ENCODE measurements at places on chromosomes 6 and 20. TPM values are rescaled to one million over a fixed set of nuclear protein-coding genes. Genes with fewer than 3 reads are reported as not detected.
A peak's percentile ranks its signal among the peaks of the same experiment; 100 is the strongest.

Gene C20orf204
- 5.5 TPM for total RNA-seq

- DNase-seq, result no peak
These were observed 56.1 kb upstream of the THEMIS start for GRCh38 chr6:127956956-127957355.

Gene TRIM38
- total RNA-seq, result 24.5 TPM

- DNase-seq, result no peak
These were observed 50.0 kb downstream of the BCAS1 start for GRCh38 chr20:54020348-54020747.

DNA sequence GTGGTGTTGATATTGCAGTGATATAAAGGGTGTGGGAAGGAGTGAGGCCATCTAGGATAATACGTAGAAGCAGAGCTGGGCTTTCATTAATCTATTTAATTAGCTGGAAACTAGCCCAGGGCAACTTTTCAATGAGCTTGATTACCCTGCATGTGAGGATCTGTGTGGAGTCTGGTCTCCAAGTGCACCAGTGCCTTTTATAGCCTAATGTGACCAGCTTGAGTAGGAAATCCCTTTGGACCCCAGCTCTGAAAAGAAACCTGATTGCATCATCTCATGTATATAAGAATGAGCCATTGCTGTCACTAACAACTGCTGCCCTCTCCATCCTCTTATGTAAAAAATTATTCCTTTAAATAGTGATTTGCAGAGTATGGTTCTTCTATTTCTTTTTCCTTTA lies 72.6 kb downstream of the CD109 start:
- no peak for DNase-seq

DNA sequence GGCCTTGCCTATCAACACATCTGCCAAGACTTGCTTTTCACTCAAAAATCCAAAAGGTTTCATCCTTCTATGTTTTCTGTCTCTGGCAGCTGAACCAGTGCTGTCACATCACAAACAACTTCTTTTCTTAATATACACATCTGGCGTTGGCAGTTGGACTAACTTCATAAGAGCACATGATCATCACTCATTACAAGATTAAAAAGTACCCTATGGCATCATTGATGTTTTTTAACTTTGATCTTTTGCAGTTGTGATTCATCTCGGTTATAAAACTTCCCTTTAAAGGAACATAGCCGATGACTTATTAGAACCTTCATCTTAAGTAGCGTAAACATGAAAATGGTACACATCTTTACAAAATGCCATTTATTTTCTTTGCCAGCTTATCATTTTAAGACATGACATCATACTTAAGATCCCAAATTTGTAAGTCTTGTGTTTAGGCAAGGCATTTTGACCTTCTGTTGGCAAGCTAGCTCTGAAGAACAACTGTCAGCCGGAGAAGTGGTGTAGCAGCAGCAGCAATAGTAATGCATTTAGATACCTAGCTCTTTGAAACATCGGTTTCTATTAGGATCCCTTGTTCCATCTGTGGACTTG lies 64.2 kb upstream of the SUPT3H start:
- DNase-seq, result no peak

DNA sequence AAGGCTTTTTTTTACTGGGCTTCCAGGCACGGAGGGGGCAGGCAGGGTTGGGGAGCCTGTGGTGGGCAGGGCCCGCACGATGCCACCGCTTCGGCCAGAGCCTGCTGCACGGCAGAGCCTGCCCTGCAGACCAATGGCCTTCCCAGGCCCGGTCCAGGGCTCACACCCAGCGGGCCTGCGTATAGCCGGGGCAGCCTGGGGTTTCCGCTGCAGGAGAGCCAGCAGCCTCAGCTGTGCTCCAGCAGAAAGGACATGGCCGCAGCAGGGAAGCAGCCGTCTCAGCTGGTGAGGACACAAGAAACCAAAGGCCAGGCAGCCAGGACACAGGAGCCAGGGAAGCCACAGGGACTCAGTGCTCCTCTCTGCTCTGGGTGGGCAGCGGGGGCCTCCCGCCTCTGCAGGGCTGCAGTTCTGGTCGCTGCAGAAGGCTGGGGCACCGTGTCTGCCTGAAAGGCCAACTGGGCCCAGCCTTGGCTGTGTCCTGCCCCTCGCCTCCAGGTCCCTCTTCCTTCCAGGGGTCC lies 90.6 kb downstream of the TTLL2 start:
- DNase-seq, result no peak

Gene RRAGD
- total RNA-seq, result 10.9 TPM

Gene NT5E
- total RNA-seq, result 15.2 TPM

Gene HRH3
- total RNA-seq, result not detected

Gene SYCP2
- total RNA-seq, result 5.3 TPM

GRCh38 chr20:16708602-16709001 lies 21.2 kb upstream of the SNRPB2 start:
- no peak for DNase-seq

DNA sequence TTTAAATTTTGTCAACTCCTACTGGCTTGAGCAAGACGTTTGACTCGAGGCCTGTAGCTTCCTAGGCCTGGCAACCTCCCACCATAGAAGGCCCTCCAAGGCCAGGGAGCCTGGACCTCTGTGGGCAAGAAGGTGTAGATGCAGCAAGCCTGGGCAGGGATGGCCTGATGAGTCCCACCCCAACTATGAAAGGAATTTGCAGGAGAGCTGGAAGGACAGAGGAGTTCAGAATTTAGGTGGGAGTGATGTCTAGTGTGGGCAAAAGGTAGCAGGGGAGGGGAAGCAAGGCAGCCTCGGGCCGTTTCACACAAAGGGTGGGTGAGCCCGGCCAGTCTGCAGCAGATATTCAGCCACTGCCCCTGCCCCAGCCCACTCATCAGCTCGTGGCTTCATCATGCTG lies 245.2 kb downstream of the CDH26 start:
- no peak for DNase-seq

GRCh38 chr6:160069050-160069454 lies 52.6 kb upstream of the SLC22A1 start:
- peak; percentile 87 for DNase-seq

DNA sequence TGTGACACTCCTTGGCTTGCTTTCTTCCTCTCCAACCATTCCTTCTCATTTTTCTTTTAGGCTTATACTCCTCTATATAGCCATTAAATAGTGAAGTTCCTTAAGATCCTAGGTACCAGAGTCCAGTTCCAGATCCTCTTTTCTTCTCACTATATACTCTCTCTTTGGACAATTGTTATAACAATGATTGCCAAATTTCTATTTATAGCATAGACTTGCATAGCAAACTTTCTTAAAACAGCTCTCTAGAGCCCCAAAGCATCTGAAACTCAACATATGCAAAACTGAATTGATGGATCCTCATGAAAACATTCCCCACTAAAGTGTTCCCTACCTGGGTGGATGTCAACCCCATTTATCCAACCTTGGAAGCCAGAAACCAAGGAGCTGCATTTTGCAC lies 13.4 kb downstream of the PHIP start:
- no peak for DNase-seq

GRCh38 chr6:6622501-6622900 lies 34.0 kb downstream of the LY86 start:
- DNase-seq, result no peak

DNA sequence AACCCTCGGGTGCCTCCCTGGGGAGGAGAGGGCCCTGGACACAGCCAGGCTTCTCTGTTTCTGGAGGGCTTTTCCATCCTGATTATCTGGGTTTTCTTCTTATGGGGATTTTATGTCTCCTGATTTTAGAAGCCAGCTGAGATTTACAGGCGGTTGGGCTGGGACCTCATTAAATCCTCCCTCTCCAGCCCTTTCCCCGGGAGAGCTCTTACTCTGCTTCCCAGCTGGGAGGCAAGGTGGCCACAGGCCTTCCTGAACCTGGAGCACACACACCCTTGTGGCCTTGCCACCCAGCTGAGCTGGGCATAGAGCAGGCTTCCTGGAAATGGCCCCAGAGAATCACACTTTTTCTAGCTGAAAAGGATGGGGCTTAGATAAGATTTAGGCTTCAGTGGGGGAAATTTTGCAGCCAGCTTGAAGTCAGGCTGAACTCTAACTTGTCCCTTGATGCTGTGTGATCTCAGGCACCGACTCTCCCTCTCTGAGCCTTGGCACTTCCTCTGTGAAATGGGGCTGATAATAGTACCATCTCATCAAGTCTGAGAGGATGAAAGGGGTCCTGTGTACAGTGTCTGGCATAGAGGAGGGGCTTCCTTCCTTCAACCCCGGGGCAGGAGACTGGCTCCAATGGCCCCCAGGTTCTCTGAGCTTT lies 16.6 kb downstream of the VSTM2L start:
- DNase-seq, result no peak

DNA sequence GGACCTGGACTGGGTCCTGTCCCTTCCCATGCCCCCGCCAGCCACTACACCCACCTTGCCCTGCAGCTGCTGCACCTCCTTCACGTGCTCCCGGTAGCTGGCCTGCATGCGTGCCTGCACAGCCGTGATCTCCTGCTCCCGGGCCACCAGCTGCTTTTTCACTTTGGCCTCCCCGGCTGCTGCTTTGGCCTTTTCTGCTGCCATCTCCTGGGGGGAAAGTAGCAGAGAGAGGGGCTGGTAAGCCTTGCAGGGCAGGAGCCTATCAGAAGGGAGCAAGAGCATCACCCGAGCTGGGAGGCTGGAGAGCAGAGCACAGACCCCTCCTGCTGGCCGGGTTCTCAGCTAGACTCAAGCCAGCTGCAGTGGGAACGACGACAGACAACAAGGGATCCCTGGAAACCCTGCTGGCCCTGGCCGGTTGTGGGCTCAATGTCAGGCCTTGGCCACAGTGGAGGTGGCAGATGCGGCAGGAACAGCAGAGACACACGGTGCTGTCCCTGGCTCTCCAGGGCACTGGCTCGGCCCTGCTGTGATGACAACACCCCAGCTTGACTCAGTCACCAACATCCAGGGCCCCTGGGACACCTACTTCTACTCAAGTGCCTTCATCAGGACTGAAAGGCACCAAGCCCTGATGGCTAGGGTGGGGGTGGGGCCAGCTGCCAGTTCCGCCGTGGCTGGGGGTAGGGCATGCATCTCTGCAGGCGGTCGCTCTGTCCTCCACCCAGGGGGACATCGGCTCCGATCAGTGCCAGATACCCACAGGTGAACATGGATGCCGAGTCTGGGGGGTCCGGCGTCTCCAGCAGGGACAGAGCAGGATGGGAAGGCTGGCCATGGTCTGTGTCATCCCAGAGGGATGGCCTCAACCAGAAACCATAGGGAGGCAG lies 45.3 kb downstream of the RRBP1 start:
- DNase-seq, result no peak

Gene TRIM15
- total RNA-seq, result 0.24 TPM

Gene RIPOR2
- total RNA-seq, result 26.5 TPM

DNA sequence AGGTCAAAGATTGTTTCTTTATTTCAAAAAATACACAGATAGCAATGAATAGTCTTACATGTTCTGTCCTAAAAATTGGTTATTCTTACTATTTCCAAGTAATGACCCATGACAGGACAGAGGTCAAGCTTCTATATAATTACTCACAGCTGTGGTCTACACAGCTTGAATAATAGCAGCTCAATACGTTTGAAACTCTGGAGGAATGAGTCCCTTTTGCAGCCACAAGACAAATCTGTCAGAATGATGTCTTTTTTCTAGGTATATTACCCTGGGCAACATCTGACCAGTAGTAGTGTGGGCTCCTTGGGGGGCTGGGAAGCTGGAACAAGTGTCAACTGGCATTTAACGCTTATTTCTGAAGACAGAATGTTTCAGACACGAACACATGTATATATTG lies 84.9 kb upstream of the HTR1B start:
- DNase-seq, result no peak

DNA sequence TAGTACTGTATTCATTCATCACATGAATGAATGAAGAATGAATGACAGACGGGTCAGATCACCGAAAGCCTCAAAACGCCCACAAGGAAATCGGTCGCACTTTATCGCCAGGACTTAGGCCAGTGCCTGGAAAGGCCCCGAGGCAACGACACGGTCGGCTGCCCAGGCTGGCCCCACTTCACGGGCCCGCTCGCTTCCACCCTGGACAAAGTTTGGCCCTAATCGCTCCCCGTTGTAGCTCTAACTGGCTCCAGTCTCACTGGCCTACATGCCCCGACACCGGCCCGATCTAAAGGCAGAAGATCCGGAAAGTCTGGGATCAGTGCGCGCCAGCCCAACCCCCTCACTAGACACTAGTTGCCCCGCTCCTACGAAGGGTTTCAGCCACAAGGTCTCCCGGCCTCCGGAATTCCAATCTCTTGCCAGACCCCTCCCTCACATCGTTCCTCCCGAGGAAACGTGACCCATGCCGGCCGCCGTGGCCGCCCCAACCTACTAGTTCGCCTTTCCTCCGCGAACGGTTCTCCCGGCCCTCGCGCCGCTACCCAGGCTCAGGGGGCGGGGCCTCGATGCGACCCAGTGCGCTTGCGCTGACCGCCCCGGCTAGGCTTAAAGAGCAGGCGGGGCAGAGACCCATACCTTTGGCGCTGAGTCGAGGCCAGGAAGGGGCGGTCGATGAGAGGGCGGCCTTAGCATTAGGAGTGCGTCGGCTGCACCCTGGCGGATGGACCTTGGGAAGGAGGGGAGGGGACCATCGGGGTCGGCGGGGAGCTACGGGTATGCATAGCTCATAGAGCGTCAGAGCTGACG lies at the start of the genes GSS and MYH7B:
Gene GSS, minus strand, starts transcription at position 576 of the 810 bp plus-strand sequence. CDS start 3,954 bp downstream, outside the sequence.
Gene MYH7B, plus strand, starts transcription at position 638 of the 810 bp plus-strand sequence. CDS start 22,138 bp downstream, outside the sequence.
- DNase-seq, result peak; percentile 100

GRCh38 chr6:148967541-148967956 lies 220.7 kb downstream of the UST start:
- DNase-seq, result no peak

Gene LY6G5C
- total RNA-seq, result 4.9 TPM

Gene ADGB
- total RNA-seq, result not detected

DNA sequence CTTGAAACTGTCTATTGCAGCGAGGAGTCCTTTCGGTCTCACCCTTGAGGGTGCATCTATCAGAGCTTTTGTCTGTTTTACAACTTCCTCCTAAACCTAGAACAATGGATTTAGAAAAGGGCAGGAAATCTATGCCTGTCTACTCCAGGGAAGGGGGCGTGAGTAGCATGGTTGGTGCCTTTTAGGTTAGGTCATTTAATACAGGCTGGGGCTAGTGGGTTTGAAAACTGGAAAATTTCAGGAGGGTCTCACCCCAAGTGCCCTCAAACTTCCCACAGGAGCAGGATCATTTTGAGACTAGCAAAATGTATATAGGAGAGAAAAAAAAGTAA lies 33.5 kb upstream of the BMP6 start:
- DNase-seq, result no peak

Gene FAM184A
- 9.0 TPM for total RNA-seq

DNA sequence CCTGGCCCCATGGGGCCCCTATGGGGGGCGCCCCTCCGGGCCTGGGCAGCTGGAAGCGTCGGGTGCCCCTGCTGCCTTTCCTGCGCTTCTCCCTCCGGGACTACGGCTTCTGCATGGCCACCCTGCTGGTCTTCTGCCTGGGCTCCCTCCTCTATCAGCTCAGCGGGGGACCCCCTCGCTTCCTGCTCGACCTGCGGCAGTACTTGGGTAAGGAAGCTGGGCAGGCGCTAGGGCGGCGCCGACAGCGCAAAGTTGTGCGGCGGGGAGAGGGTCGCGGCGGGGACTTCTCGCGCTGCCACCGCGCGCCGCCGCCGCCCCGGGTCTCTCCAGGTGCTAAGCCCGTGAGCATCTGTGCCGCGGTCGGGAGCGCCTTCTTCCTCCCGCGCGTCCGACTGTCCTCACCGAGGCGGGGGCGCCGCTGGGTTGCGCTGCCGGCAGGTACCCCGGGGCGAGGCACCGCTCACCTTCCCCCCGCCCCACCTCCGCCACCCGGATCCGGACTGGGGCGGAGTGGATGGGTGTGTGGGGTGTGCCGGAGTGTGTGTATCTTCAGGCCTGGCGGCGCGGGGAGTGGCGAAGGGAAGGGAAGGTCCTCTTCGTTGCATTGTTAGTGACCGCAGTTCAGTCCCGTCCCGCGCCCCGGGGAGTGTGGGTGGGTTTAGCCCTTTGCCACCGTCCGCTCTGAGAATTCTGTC lies 788 bp downstream of the UST start:
- DNase-seq, result peak; percentile 78

Gene TFAP2B
- not detected for total RNA-seq
